Activated T-helper 2 cell treated with anti-CD3 and anti-CD28 coated beads, Interferon-gamma antibody, Interleukin-2, Interleukin-4, amounts not matched to agents 10 μg/mL and 5 μg/mL and 100 μg/mL, durations not matched to agents 14 hours and 24 hours and 36 hours (primary cell): ENCODE measurements at places on chromosomes 6 and 20.

GRCh38 chr6:116392132-116393013, 21.6 kb downstream of the DSE start:
- no peak overlapping the region for H3K27ac ChIP-seq
- no peak overlapping the region for H3K4me3 ChIP-seq
- H3K36me3 ChIP-seq, result no peaks in the 10 kb centered on the region
- H3K27me3 ChIP-seq, result peaks cover under 1% of the 10 kb centered on the region

DNA sequence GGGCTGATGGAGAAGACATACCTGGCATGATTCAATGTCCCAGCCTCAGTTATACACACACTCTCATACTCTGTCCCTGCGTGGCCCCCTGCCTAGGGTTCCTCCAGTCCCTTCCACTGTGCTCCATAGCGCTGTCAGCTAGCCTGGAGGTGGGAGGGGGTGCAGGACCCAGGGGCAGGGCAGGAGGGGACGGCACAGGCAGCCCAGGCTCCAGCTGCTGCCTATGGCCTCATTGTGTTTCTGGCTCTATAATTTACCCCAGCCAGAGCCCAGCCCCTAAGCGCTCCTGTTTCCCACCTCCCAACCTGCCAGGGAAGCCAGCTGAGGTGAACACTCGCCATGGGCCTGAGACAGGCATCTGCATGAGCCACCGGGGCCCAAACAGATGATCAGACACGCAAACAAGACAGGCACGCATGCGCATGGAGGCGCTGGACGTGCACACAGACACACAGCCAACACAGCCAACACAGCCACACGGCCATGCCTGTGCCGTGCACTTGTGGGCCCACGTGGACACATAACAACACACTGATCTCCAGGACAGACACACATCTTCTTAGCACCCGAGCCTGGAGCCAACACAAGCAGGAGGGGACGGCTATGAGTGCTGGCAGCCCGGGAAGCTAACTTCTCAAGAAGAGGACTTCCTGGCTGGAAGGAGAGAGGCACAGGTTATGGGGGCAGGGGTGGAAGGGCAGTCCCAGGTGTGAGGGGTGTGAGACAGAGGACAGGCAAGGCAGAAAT, 124.9 kb downstream of the GRM4 start:
- H3K27me3 ChIP-seq, result no peaks in the 10 kb centered on the region
- no peaks in the 10 kb centered on the region for H3K4me1 ChIP-seq
- H3K36me3 ChIP-seq, result no peaks in the 10 kb centered on the region
- H3K27ac ChIP-seq, result no peak overlapping the region
- no peak for DNase-seq

DNA sequence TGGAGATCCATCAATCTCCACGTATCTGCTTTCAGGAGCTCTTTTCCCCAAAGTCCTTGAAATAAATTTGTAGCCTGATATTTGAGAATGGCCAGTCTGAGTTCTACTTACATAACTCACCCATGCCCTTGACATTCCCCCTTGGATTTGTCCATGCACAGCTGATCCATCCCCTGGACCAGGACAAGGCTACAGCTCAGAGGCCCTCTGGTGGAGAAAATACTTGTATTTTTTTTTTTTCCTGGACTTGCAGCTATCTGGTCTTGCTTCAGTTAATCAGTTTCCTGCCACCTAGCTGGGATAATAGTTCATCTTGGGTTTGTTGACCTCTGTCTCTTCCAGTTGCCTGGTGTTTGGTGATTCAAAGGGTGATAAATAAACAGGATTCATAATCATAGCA, 467.6 kb downstream of the DHX35 start:
- no peaks in the 10 kb centered on the region for H3K4me1 ChIP-seq
- no peak overlapping the region for H3K4me3 ChIP-seq
- no peak for DNase-seq
- H3K36me3 ChIP-seq, result no peaks in the 10 kb centered on the region
- no peak overlapping the region for H3K27ac ChIP-seq

DNA sequence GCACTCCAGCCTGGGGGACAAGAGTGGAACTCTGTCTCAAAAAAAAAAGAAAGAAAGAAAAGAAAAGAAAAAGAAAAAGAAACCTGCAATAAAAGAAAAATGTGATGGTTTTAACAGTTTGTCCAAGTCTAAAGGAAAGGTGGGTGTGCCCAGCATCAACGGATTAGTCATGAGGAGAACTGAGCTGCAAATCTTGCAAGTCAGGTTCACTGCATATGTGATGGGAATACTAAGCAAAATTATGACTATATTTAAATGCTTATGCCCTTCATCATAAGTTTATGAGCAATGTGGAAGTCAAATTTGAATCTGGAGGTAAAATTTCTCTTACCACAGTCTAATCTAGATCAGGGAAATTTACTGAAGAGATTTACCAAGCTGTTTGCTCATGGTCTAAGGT, 13.1 kb upstream of the CDK19 start:
- H3K27me3 ChIP-seq, result peaks cover 5% of the 10 kb centered on the region
- no peak overlapping the region for H3K27ac ChIP-seq
- no peak for DNase-seq
- no peak overlapping the region for H3K4me3 ChIP-seq

DNA sequence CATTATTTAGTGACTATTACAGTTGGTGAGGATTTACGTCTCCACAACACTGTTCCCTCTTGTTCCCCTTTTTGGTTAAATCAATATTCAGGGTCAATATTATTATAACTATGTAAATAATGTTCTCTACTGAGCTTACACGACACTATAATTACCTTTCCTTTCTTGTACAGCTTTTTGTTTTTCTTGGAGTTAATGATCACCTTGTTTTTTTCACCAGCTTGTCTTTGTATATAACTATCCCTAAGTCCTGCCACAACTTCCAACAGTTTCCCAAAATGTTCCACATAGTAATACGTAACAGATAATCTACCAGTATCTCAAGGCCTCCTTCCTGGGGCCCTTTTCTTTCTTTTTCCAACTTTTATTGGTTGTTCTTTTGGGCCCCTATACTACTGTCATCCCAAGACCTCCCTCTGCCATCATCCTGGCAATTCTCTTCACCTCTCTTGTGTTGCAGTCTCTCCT, 142.0 kb upstream of the SOX4 start:
- H3K4me1 ChIP-seq, result no peaks in the 10 kb centered on the region
- H3K36me3 ChIP-seq, result no peaks in the 10 kb centered on the region
- peaks cover 21% of the 10 kb centered on the region for H3K27me3 ChIP-seq
- no peak overlapping the region for H3K4me3 ChIP-seq
- no peak overlapping the region for H3K27ac ChIP-seq
- DNase-seq, result no peak

- no peaks in the 10 kb centered on the region for H3K27me3 ChIP-seq
- no peaks in the 10 kb centered on the region for H3K4me1 ChIP-seq
- H3K4me3 ChIP-seq, result no peak overlapping the region
- no peaks in the 10 kb centered on the region for H3K36me3 ChIP-seq
- DNase-seq, result no peak
Observed at GRCh38 chr6:17120019-17120418, 18.2 kb downstream of the STMND1 start.

- H3K36me3 ChIP-seq, result peaks cover 40% of the 10 kb centered on the region
- no peak overlapping the region for H3K27ac ChIP-seq
- DNase-seq, result no peak
- H3K27me3 ChIP-seq, result no peaks in the 10 kb centered on the region
Observed at GRCh38 chr20:5770231-5770986, 20.2 kb downstream of the SHLD1 start.

- no peak for DNase-seq
- peak within 1 kb of the TSS; percentile 46 for H3K4me3 ChIP-seq
- H3K36me3 ChIP-seq, result no peaks in the 10 kb centered on the region
- no peak within 1 kb of the TSS for H3K27ac ChIP-seq
- peaks cover 64% of the 10 kb centered on the region for H3K27me3 ChIP-seq
Observed at GRCh38 chr6:3751077-3751729, at the start of gene PXDC1. Gene PXDC1 (minus strand): TSS chr6:3751713. CDS start chr6:3751531, 182 bp downstream.

DNA sequence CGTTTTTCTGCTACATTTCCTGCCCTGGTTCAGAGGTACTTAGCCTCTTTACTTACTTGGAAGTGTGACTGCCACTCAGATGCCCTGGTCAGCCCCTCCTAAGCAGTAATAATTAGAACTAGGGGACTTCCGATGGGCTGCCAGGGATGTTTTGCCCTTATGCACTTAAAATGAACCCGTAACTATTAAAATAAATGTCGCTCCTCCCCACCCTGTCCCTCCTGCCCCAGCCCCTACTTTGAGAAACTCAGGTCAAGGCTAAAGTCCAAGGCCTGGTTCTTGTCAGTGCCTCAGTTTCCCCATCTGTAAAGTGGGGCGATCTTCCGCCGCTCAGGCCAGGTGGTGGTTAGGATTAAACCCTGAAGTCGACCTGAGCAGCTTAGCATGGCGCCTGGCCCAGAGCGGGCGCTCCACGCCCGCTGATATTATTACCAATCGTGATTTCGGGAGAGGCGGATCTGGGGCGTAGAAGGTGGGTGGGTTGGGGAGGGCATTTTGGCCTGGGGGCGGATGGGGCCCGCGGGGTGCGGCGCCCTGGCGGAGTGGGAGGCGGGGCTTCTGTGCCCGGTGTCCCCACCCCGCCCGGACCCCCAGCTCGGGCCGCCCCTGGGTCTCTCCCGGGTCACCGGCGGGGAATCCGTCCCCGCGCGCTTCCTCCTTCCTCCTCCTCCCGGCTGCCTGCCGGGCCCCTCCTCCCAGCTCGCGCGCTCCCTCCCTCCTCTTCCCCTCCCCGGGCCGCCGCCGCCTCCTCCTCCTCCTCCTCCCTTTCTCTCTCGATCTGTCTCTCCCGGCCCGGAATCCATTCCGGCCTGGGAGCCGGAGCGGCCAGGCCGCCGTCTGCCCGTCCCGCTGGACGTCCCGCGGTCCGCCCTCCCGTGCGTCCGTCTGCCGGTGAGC, at the start of gene SRC:
Gene SRC (plus strand): TSS at position 802 of the 897 bp plus-strand sequence. CDS start 38,014 bp downstream, outside the sequence.
- no peaks in the 10 kb centered on the region for H3K36me3 ChIP-seq
- peak; percentile 15 for DNase-seq
- H3K4me1 ChIP-seq, result peaks cover 8% of the 10 kb centered on the region
- peak within 1 kb of the TSS; percentile 52 for H3K27ac ChIP-seq
- H3K27me3 ChIP-seq, result peaks cover 3% of the 10 kb centered on the region

- DNase-seq, result no peak
- H3K36me3 ChIP-seq, result peaks cover 39% of the 10 kb centered on the region
- no peaks in the 10 kb centered on the region for H3K27me3 ChIP-seq
- H3K4me3 ChIP-seq, result peak overlapping the region; percentile 81
- H3K4me1 ChIP-seq, result peaks cover 71% of the 10 kb centered on the region
Observed at GRCh38 chr6:144583614-144583954, 298.4 kb downstream of the UTRN start.

DNA sequence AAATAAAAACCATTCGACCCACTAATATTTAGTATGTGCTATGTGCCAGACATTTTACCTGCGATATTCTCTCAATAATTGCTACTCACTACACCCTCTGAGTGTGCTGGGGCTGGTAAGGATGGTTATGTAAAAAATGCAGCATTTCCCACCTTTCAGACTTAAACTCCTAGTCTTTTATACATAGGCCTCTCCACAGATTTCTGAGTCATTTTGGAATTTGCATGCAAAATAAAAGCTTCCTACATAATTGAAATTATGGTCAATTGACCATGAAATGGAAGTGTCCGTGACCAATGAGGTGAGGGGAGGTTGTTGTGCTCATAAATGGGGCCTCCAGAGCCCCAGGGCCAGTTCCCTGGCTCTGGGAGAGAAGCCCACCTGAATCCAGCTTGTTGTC, 37.7 kb upstream of the MAFB start:
- no peaks in the 10 kb centered on the region for H3K36me3 ChIP-seq
- H3K27ac ChIP-seq, result no peak overlapping the region
- H3K4me1 ChIP-seq, result no peaks in the 10 kb centered on the region
- no peak overlapping the region for H3K4me3 ChIP-seq

GRCh38 chr6:47075741-47076421, 33.7 kb upstream of the ADGRF1 start:
- no peak for DNase-seq
- peaks cover 5% of the 10 kb centered on the region for H3K27me3 ChIP-seq
- no peak overlapping the region for H3K4me3 ChIP-seq
- no peaks in the 10 kb centered on the region for H3K4me1 ChIP-seq
- H3K36me3 ChIP-seq, result no peaks in the 10 kb centered on the region

GRCh38 chr6:46350714-46351113, 140.5 kb downstream of the RCAN2 start:
- no peaks in the 10 kb centered on the region for H3K36me3 ChIP-seq
- no peak overlapping the region for H3K27ac ChIP-seq
- H3K27me3 ChIP-seq, result peaks cover 15% of the 10 kb centered on the region
- H3K4me3 ChIP-seq, result no peak overlapping the region

DNA sequence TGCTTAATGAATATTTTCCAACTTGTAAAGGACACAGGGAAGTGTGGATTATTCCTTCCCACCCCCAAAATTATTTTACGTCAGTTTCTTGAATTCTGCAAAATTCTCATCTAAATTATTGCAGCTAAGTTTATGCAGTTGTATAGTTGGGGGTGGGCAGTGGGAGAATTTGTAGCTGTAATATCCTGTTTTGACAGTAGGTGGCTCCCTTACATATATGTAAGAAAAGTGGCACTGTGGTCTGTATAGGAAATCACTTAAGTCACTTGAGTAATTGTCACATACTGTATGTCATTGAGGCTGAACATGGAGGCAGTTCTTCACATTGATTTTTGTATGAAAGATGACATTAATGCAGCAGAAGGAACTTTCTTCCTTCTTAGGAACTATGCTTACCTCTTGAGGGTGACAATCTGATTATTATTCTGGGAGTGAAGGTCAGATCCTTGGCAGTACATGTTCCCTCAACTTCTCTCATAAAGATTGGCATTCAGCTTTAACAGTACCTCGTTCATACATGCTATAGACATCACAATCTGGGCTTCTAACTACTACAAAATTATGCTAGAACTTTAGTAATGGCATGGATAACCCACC, 14.6 kb upstream of the CFAP206 start:
- no peak overlapping the region for H3K27ac ChIP-seq
- H3K4me1 ChIP-seq, result no peaks in the 10 kb centered on the region
- no peak overlapping the region for H3K4me3 ChIP-seq
- DNase-seq, result no peak

- H3K4me1 ChIP-seq, result peaks cover 17% of the 10 kb centered on the region
- H3K27me3 ChIP-seq, result no peaks in the 10 kb centered on the region
- H3K4me3 ChIP-seq, result peak overlapping the region; percentile 85
- DNase-seq, result no peak
Observed at GRCh38 chr20:31547720-31548298, 33.6 kb downstream of the HM13 start.

GRCh38 chr6:4480788-4481735, 295.1 kb upstream of the CDYL start:
- H3K4me1 ChIP-seq, result no peaks in the 10 kb centered on the region
- no peak for DNase-seq
- no peaks in the 10 kb centered on the region for H3K36me3 ChIP-seq
- H3K27me3 ChIP-seq, result no peaks in the 10 kb centered on the region
- H3K27ac ChIP-seq, result no peak overlapping the region
- no peak overlapping the region for H3K4me3 ChIP-seq

- H3K36me3 ChIP-seq, result peaks cover 6% of the 10 kb centered on the region
- peaks cover 33% of the 10 kb centered on the region for H3K27me3 ChIP-seq
- no peaks in the 10 kb centered on the region for H3K4me1 ChIP-seq
- H3K27ac ChIP-seq, result no peak overlapping the region
Observed at GRCh38 chr20:16701296-16701695, 28.5 kb upstream of the SNRPB2 start.

GRCh38 chr20:41587523-41587922, 30.7 kb downstream of the CHD6 start:
- no peak overlapping the region for H3K27ac ChIP-seq
- no peak overlapping the region for H3K4me3 ChIP-seq
- DNase-seq, result no peak
- no peaks in the 10 kb centered on the region for H3K4me1 ChIP-seq
- no peaks in the 10 kb centered on the region for H3K27me3 ChIP-seq
